ENCODE measurements at places on chromosomes 11 and 22. TPM values are rescaled to one million over a fixed set of nuclear protein-coding genes. Genes with fewer than 3 reads are reported as not detected.

Gene NXPE2
- total RNA-seq: not detected

Gene CHRM1
- total RNA-seq: not detected

Gene OR8K3
- total RNA-seq: not detected

Gene SAA2
- total RNA-seq: 0.08 TPM

Gene GPR152
- total RNA-seq: not detected

Gene TSPAN18
- 0.70 TPM for total RNA-seq

Gene SCO2
- 1.2 TPM for total RNA-seq

Gene LARGE2
- not detected for total RNA-seq

Gene MMP8
- not detected for total RNA-seq

Gene ADAMTS8
- 0.23 TPM for total RNA-seq
